ENCODE measurements at places on chromosomes 3 and 15.

DNA sequence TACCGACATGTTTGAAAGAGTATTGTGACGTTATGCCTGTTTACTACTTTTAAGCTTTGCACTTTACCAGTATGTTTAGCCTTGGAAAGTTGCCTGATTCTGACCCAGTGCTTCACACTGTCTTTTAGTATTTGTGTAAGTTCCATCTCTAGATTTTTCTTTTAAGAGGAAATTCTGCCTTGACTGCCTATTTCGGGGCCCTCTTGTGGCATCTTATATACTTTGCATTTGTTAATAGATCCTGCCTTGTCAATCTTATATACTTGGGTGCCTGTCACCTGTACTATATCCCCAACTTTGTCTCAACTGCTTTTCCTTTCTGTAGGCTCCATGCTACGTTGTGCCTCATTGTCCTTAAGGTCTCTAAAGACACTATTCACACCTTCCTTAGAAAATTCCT, 244.6 kb downstream of the STXBP5L start:
- no peak for DNase-seq

GRCh38 chr15:50119063-50120040, at the start of gene ATP8B4:
ATP8B4 (minus strand) TSS chr15:50119233; CDS start chr15:50106966, 12,267 bp downstream.
- no peak for DNase-seq

GRCh38 chr3:184568924-184569829, 7.6 kb downstream of the EPHB3 start:
- DNase-seq, result no peak

DNA sequence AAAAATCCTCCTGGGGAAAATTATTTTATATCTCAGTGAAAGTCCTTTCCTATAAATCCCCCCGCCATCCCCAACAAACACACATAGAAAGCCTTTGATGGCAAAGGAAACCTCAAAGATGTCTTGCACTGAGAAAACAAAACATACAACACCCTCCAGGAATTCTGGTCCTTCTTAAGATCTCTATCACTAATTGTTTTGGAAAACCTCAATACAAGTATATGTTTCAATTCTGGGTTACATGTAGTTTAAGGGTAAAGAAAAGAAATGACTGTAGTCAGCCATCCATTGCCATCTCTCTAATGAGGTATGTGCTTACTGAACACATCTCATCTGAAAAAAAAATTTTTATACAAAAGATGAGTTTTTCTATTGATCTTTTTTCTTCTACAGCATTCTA, 97.3 kb downstream of the FSIP1 start:
- DNase-seq, result no peak

DNA sequence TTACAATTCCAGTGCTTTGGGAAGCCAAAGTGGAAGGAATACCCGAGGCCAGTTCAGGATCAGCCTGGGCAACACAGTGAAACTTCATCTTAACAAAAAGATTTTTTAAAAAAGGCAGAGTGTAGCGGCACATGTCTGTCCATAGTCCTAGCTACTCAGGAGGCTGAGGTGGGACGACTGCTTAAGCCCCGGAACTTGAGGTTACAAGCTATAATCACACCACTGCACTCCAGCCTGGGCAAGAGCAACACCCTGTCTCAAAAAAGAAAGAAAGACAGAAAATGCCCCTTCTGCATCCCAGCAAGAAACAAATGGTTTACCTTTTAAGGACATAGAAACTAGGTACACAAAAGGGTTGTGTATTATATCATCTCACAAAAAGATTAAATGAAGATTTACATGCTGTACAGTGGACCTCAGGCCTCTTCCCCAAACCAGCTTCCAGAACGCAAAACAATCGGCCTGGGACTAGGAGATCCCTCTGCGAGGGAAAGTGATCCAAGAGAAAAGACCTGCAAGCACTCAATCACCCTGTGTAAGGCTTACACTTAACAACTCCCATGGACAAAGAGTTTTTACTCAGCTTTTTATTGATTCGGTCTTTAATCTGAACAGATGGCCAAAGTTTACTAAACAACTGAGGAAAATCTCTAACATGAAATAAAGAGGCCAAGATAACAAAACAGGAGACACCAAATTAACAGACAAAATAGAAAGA, 21.2 kb downstream of the TFDP2 start:
- no peak for DNase-seq

- DNase-seq, result no peak
These were observed 5.2 kb downstream of the HRH1 start for GRCh38 chr3:11159421-11159904.

DNA sequence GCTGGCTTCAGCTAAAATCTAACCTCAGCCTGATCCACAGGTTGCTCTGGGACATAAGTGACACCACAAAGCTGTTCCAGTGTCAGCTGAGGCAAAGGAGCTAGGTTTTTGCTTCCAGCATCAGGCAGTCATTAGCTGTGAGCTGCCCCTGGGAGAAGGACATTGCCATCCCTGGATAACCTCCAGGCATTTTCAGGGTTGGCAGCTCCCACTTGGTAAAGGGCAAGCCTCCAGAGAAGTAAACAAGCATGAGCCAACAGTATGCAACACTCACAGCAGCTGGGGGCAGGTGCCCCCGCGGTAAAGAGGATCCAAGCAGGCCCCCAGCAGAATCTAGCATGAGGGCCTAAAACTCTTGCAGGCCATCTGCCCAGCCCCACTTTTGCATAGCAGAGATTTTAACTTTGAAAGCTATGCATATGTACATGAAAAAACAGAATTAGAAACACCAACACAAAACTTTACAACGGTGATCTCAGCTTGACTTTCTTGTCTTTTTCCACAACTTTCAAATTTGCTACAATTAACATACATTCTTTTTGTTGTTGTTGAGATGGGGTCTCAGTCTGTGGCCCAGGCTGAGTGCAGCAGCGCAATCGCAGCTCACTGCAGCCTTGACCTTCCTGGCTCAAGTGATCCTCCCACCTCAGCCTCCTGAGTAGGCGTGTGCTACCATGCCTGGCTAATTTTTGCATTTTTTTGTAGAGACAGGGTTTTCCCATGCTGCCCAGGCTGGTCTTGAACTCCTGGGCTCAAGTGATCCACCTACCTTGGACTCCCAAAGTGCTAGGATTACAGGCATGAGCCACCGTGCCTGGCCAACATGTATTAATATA, 83.8 kb upstream of the TPM1 start:
- DNase-seq, result no peak

GRCh38 chr3:150300388-150300787, 107.7 kb upstream of the TSC22D2 start:
- DNase-seq, result no peak

DNA sequence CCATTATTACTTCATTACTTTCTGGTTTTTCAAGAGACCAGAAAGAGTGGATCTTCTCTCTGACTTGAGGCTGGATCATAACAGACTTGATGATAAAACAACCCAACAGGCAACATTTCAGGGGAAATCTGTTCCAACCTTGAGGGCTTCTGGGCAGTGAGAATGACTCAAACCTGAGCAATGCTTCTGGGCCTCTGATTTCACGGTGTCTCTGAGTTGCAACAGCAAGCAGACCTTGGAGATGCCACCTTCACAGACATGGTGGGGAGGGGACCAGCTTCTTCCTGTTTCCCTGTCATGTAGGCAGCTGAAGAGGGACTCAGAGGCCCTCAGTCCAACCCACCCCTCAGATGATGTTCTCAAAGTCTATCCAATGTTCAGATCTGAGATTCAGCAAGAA, 104.0 kb downstream of the ABHD5 start:
- DNase-seq, result no peak

GRCh38 chr15:39177561-39177960, 403.3 kb upstream of the THBS1 start:
- DNase-seq, result no peak

GRCh38 chr3:116440196-116440595, 5.1 kb downstream of the LSAMP start:
- DNase-seq, result no peak

- DNase-seq, result no peak
These were observed 83.6 kb downstream of the SLC7A14 start for GRCh38 chr3:170502297-170502696.

- DNase-seq, result no peak
These were observed 166.7 kb downstream of the FRMD5 start for GRCh38 chr15:44028349-44028748.

- DNase-seq, result no peak
These were observed 72.2 kb downstream of the DLG1 start for GRCh38 chr3:197226179-197226578.

GRCh38 chr3:187518616-187519015, 150.4 kb downstream of the RTP4 start:
- no peak for DNase-seq

- no peak for DNase-seq
These were observed 185.4 kb upstream of the EPHA3 start for GRCh38 chr3:88921986-88922385.

DNA sequence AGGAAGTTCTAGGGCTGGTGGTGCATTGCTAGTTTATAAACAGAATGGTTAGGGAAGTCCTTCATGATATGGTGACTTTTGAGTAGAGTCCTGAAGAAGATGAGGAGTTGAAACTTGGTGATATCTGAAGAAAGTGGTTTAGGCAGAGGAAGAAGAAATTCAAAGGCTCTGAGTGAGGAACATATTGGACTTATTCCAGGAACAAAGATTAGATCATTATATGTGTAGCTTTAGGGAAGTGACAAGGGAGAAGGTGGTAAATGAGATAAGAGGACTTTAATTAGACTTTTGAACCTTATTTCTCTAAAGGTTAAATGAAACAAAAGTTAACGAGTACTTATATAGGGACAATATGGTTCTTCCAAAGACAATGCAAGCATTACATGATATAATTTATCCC, 286.7 kb downstream of the DOCK3 start:
- no peak for DNase-seq

DNA sequence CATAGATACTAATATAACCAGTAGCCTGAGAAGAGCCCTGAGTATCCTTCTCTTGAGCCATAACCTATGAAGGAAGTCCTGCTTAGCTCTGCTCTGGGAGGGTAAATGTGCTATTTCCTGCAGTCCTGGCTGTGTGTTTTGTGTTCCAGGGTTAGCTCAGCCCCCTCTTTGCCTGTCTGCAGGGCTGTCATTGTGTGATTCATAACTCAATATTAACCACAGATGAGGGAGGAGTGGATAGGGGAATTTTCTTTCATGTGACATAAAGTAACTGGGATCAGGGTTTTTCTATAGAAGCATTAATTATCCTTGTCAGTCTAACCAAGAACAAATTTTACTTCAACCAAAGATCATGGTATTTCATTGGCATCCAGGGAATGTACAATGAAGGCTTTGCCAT, 183.3 kb upstream of the ZBTB20 start:
- DNase-seq, result no peak

- no peak for DNase-seq
These were observed 139.5 kb downstream of the MEIS2 start for GRCh38 chr15:36960947-36961227.

DNA sequence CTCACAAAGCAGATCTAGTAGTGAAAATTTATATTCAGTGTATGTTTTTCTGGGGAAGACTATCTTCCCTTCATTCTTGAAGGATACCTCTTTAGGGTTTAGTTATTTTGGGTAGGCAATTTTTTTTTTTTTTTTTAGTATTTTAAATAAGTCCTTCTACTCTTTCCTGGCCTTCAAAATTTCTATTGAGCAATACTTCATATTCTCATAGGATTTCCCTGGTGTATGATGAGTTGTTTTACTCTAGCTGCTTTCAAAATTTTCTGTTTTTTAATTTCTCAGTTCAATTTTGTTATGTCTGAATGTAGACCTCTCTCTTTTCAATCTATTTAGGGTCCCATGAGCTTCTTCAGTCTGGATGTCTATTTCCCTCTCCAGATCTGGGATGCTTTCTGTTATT, 74.3 kb upstream of the PLSCR4 start:
- no peak for DNase-seq

GRCh38 chr3:16349986-16350596, 85.1 kb downstream of the OXNAD1 start:
- no peak for DNase-seq

DNA sequence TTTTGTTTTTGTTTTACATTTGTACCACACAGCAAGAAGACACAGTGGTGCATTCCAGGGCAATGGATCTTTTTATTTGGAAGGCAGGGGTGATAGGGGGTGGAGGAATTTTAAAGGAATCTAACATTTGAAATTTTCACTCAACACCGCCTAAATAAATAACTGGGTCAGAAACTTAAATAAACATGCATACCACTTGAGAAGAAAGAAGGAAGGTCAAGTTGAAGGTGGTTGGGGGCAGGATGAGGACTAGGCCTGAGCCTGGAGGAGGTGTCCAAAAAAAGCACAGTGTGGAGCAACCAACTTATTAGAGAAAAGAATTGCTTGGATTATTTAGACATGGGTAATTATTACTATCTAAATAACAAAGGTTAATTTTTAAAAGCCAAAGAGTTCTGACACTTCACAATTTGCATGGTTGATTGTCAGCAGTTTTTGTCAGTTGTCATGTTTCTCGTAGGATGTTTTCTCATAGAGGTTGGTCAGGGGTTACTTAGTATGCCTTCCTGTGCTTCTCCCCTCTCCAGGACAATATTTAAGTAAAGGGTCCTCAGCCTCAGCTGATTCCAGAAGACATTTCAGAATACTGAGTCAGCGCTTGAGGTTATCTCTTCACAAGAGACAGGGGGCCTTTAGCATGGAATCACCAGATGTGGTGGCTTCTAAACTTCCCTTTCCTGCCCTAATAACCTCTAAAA, 173.7 kb upstream of the SLC2A2 start:
- DNase-seq, result no peak
